ENCODE measurements at places on chromosomes 16 and 17. TPM values are rescaled to one million over a fixed set of nuclear protein-coding genes. Genes with fewer than 3 reads are reported as not detected.

DNA sequence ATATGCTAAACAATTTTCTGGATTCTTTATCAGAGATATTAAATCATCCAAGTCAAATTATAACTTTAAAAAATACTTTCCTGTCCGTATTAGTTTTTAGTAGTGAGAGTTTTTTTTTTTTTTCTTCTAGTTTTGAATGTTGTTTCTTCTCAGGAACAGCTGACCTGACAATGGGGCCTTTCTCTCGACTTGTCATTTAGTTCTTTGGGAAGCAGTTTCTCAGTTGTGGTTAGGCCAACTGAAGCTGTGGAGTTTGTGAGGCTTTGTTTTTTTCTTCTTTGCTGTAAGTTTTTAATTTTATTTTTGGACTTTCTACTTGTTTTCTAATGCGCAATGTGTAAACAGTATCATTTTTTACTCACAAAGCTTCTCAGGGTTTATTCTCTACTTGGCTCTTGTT lies 140.8 kb downstream of the FTO start:
- no peaks in the 10 kb centered on the region for H3K4me1 ChIP-seq
- no peaks in the 10 kb centered on the region for H3K27me3 ChIP-seq
- no peak overlapping the region for H3K4me3 ChIP-seq
- H3K27ac ChIP-seq, result no peak overlapping the region
- H3K36me3 ChIP-seq, result peaks cover 35% of the 10 kb centered on the region

DNA sequence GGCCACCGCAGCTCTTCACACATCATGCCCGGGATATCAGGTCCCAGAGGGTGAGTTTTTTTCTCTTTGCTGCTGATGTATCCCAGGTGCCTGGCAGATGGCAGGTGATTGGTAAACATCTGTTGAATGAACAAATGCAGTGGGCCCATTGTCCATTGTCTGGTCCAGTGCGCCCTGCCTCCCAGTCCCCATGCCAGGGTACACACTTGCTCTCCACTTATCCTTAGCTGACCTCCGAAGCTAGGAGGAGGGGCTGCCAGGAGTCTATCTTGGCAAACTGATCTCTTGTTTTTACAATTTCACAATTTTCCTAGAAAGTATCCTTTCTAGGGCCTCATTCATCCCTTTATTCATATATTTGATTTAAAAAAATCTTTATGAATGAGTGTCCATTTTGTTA lies 196.0 kb downstream of the RAB11FIP4 start:
- no peak overlapping the region for H3K4me3 ChIP-seq
- H3K27ac ChIP-seq, result no peak overlapping the region
- H3K36me3 ChIP-seq, result no peaks in the 10 kb centered on the region

GRCh38 chr16:81782236-81782635 lies 3.1 kb downstream of the PLCG2 start:
- no peak overlapping the region for H3K4me3 ChIP-seq
- H3K4me1 ChIP-seq, result no peaks in the 10 kb centered on the region
- DNase-seq, result no peak
- H3K27me3 ChIP-seq, result no peaks in the 10 kb centered on the region

DNA sequence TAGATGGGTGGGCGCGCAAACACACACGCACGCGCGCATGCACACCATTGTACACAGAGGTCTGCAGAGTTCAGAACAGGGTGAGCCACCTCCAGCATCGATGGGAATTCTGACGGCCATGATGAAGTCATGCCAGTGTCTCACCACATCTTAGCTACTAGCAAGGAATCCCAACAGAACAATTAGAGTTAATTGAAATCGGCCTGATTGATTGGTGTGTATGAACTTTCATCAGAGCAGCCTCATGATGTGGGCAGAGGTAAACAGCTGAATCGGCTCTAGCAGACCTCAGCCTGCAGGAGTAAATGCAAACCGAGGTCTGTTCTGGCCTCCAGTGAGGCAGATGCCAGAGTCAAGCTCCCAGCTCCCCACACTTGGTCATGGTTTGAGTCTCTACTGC lies 200.6 kb downstream of the CBLN1 start:
- no peak overlapping the region for H3K27ac ChIP-seq
- no peak overlapping the region for H3K4me3 ChIP-seq
- DNase-seq, result no peak
- H3K36me3 ChIP-seq, result no peaks in the 10 kb centered on the region

The HP gene
- total RNA-seq, result 2.4 TPM

DNA sequence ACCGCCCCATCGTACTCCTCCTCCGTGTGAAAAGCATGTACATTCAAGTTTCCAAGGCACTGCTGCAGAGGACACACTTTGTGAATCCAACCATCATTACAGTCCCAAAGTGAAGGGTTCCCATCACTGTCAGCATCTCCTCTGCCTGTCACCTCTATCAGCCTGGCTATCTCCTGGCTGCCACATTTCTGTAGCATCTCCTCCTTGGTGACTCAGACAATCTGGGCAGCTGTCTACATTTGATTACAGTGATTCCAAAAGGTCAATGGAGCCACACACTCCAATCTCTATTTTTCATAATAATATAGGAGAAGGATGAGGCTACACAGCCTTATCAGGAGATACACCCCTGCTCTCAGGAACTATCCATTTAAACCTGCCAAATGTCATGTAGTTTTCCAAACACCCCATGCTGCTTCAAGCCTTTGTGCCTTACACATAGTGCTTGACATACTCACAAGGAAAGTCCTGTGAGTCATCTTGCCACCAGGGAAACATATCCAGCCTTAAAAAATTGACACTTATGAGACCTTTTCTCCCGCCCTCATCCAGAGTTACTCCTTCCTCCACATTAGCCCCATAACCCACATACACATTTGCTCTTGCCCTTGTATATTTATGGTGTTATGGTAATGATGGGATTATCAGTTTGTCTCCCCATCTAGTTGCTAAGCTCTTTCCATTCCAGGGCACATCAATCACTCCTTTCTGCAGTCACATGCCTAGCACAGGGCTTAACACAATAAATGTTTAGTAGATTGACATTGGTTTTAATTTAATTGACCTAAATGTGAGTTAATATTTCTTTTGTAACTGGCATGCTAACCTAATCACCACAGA lies 250.1 kb upstream of the CDH5 start:
- no peaks in the 10 kb centered on the region for H3K36me3 ChIP-seq
- no peak for DNase-seq

GRCh38 chr16:28213396-28213795 lies 1.6 kb upstream of the XPO6 start:
- H3K36me3 ChIP-seq, result no peaks in the 10 kb centered on the region
- H3K27me3 ChIP-seq, result no peaks in the 10 kb centered on the region
- H3K4me3 ChIP-seq, result no peak overlapping the region
- DNase-seq, result no peak
- no peak overlapping the region for H3K27ac ChIP-seq

DNA sequence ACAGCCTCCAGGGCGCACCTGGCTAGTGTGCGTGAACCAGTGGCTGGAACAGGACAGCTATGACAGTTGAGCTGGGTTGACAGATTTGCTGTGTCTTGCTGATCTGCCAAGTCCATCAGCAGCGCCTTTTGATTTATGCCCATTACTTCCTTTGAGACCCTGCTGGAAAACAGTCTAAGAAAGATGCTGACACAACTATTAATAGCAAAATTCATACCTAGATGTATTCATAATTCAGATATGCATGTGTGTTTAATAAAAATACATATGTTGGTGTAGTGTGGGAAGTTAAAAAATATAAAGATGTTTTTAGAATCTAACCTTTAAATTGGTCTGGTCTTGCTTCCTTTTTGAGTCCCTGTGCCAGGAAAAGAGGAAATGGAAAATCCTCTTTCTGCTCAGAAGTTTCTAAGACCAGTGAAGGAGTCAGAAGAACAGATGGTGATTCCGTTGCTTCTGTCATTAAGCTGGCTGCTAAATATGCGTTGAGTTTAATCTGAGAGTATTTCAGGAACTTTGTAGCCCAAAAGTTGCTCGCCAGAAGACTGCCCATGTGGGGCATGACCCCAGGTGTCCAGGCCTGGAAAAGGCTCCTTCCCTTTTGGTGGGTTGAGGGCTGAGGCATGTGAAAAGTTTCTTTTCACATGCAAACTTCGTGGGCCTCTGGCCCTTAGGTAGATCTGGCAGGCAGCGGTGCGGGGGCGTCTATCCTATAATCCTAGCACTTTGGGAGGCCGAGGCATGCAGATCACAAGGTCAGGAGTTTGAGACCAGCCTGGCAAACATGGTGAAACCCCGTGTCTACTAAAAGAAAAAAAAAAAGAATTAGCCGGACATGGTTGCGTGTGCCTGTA lies 40.0 kb upstream of the ENDOV start:
- peaks cover 98% of the 10 kb centered on the region for H3K36me3 ChIP-seq
- H3K4me1 ChIP-seq, result no peaks in the 10 kb centered on the region
- no peak for DNase-seq
